Cardiac muscle cell (in vitro differentiated cells and primary cell): ENCODE measurements at places on chromosomes 5 and 9. TPM values are rescaled to one million over a fixed set of nuclear protein-coding genes. Genes with fewer than 3 reads are reported as not detected.

- no peak for DNase-seq
- H3K27ac ChIP-seq, result no peak overlapping the region
- H3K4me1 ChIP-seq, result peaks cover 3% of the 10 kb centered on the region
- no peak overlapping the region for H3K4me3 ChIP-seq
Observed at GRCh38 chr5:3607541-3608181, 12.0 kb downstream of the IRX1 start.

- peak within 1 kb of the TSS; percentile 91 for H3K4me3 ChIP-seq
- H3K27ac ChIP-seq, result peak within 1 kb of the TSS; percentile 93
- H3K27me3 ChIP-seq, result no peaks in the 10 kb centered on the region
- DNase-seq, result peak; percentile 88
Observed at GRCh38 chr5:180802325-180803180, at the start of gene MGAT1. Gene MGAT1, minus strand, starts transcription at chr5:180802806. Its CDS starts 9,835 bp downstream, at chr5:180792971.

GRCh38 chr5:93956006-93956405 lies 214.6 kb upstream of the POU5F2 start:
- no peaks in the 10 kb centered on the region for H3K27me3 ChIP-seq
- no peaks in the 10 kb centered on the region for H3K4me1 ChIP-seq
- no peak overlapping the region for H3K4me3 ChIP-seq
- no peaks in the 10 kb centered on the region for H3K36me3 ChIP-seq

GRCh38 chr5:12214267-12215015 lies 310.2 kb upstream of the CTNND2 start:
- no peak overlapping the region for H3K4me3 ChIP-seq
- H3K27me3 ChIP-seq, result no peaks in the 10 kb centered on the region
- H3K4me1 ChIP-seq, result no peaks in the 10 kb centered on the region
- H3K36me3 ChIP-seq, result no peaks in the 10 kb centered on the region

ALDOB gene
- polyA plus RNA-seq, result 0.10 and 0.26 TPM in 2 replicates

CFAP77 gene
- polyA plus RNA-seq, result 0.46 and 1.2 TPM in 2 replicates

TYRP1 gene
- polyA plus RNA-seq, result 0.59 TPM in 1 of 2 replicates, not detected in the other
